ENCODE measurements at places on chromosomes 2 and 18. TPM values are rescaled to one million over a fixed set of nuclear protein-coding genes. Genes with fewer than 3 reads are reported as not detected.

DNA sequence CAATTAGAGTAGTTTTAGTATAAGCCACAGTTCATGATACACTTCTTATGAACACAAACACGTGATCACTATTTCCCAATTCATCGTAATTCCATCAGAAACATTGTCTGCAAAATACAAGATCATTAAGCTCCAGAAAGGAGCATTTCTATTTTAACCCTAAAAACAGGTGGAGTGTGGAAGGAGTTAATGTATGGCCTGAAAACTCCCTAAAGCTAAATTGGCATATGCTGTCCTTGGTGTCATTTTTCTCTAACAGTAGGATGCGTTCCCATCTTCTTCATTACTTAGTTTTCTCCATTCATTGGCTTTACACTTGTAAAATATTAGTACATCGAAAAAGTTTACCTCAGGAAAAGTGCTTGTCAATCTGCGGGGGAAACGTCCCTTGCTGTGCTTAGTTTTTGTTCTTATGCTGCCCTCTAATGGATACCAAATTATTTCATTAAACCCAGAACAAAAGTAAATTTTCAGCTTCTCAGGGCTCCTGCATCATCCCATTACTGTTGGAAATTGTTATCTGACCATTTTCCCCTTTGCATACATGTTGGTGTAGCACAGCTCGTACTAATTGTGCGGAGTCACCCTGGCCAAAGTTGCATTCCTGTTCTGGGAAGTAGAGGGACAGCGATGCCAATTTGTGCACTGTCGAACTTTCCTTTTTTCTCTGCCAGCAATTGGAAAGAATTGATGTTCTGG lies 153.4 kb downstream of the GPD2 start:
- no peaks in the 10 kb centered on the region for H3K27me3 ChIP-seq
- no peak overlapping the region for H3K4me3 ChIP-seq
- no peaks in the 10 kb centered on the region for H3K36me3 ChIP-seq
- no peak for DNase-seq

DNA sequence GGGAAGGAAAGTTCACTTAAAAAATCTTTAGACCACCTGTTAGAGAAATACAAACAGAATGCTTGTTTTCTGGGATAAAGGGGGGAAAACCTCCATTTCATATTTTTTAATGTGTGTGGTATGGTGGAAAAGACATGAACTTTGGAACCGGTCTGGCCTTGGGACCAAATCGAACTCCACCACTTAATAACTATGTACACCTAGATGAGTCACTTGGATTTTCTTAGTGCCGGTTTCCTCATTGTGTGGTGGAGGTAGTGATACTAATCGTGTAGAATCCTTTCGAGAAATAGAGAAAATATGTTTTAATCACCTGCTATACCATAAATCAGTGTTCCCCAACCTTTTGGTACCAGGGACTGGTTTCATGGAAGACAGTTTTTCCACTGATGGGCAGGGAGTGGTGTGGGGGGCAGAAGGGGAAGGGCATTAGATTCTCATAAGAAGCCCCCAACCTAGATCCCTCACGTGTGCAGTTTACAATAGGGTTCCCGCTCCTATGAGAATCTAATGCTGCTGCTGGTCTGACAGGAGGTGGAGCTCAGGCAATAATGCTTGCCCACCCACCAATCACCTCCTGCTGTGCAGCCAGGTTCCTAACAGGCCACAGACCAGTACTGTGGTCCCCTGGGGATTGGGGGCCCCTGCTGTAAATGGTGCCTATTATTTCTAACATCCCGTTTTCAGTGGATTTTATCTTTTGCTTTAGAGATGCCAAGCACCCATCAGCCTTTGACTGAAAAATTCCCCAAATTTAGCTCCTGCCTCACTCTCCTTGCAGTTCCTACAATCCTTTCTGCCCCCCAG lies 308.8 kb downstream of the PRKCE start:
- no peaks in the 10 kb centered on the region for H3K4me1 ChIP-seq
- peak; percentile 17 for DNase-seq
- H3K27me3 ChIP-seq = no peaks in the 10 kb centered on the region

DNA sequence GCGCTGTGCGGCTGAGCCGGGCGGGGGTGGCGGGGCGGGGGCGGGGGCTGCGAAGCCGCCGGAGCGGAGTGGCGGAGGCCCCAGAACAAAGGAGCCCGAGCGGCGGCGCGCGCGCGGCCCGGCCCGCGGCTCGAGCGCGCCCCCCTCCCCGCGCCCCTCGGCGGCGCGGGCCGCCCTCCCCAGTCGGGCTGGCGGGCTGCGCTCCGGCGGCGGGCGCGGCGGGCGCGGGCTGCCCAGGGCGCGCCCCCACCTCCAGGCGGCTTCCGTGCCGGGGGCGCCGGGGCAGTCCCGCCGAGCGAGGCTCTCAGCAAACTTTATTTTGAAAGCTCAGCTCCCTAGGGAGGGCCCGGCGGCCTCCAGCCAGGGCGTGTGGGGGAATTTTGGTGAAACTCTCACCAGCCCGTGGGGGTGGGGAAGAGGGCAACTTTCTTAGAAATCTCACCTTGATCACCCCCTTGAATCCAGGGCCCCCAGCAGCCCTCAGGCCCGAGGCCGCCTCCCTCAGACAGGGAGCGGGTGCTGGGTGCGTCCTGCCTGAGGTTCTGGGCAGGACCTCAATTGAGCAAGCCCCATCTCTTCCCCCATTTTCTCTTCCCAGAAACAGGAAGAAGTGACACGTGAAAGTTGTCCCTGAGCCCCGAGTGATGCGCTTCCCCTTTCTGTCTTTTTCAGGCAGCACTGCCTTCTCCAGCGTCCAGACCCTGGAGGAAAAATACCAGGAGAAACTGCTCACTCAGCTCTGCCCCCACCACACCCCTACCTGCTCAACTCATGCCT lies 786 bp downstream of the TET3 start:
- H3K36me3 ChIP-seq = no peaks in the 10 kb centered on the region
- peak; percentile 72 for DNase-seq

DNA sequence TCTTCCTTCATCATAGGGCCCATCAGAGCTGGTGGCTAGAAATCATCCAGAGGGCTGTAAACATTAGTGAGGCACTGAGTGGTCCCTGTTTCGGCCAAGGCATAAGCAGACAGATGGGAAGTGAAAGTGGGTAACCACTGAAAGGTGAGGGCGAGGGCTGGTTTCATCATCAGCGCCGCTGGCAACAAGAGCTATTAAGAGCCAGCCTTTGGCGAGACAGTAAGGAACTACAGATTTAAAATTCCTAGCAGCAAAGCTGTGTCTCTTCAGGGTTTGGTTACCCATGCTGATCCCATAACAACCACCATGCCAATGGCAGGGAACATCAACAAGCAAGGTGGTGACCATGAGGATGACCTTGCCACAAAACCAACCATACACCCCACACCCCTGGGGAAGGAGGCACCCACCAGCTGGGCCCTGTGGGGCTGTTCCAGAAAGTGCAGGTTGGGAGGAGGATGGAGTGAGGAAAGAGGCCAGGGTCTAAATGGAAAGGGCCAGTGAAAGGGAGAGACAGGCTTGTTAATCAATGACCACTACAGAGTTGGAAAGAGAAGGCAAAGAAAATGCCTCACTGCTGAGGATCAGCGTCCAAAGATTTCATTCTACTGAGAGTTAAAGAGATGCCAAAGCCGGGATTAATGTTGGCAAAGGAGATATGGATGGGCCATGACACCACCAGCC lies 9.0 kb upstream of the SLC20A1 start:
- H3K27ac ChIP-seq = no peak overlapping the region
- no peaks in the 10 kb centered on the region for H3K27me3 ChIP-seq
- peaks cover 10% of the 10 kb centered on the region for H3K4me1 ChIP-seq
- DNase-seq = no peak
- no peak overlapping the region for H3K4me3 ChIP-seq

- no peak overlapping the region for H3K4me3 ChIP-seq
- no peaks in the 10 kb centered on the region for H3K27me3 ChIP-seq
- H3K27ac ChIP-seq = no peak overlapping the region
- H3K36me3 ChIP-seq = no peaks in the 10 kb centered on the region
Observed at GRCh38 chr2:156064540-156064939, 268.0 kb downstream of the NR4A2 start.

GRCh38 chr2:135796606-135797005 lies 40.4 kb downstream of the LCT start:
- H3K4me3 ChIP-seq = no peak overlapping the region
- H3K27ac ChIP-seq = no peak overlapping the region
- no peaks in the 10 kb centered on the region for H3K4me1 ChIP-seq
- DNase-seq = no peak
- no peaks in the 10 kb centered on the region for H3K36me3 ChIP-seq

GRCh38 chr18:79983793-79984192 lies 4.6 kb downstream of the TXNL4A start:
- H3K4me3 ChIP-seq = no peak overlapping the region
- peaks cover 7% of the 10 kb centered on the region for H3K36me3 ChIP-seq
- H3K4me1 ChIP-seq = peaks cover 18% of the 10 kb centered on the region
- DNase-seq = no peak
- no peaks in the 10 kb centered on the region for H3K27me3 ChIP-seq

Gene CCDC85A
- total RNA-seq = 3.5 TPM

DNA sequence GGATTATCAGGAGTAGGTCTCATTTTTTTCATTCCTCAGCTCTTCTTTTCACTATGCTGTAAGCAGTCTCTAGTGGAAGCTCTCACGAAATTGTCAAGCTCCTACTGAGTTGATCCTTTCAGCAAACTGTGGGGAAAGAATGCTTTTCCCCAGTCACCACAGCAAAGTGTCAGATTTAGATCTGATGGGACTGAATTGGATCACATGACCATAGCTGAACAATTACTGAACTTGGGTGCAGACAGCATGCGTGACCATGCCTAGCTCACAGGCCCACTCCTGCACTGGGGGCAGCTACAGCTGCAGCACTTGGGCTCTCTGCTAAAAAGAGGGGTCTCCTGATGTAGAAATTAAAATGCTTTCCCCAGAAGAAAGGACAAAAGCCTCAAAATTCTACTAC lies 3.1 kb downstream of the ARHGAP15 start:
- no peak overlapping the region for H3K27ac ChIP-seq
- DNase-seq = no peak
- no peaks in the 10 kb centered on the region for H3K27me3 ChIP-seq
- H3K36me3 ChIP-seq = no peaks in the 10 kb centered on the region
- no peaks in the 10 kb centered on the region for H3K4me1 ChIP-seq
- no peak overlapping the region for H3K4me3 ChIP-seq

- no peak for DNase-seq
- no peaks in the 10 kb centered on the region for H3K4me1 ChIP-seq
- H3K27ac ChIP-seq = no peak overlapping the region
Observed at GRCh38 chr18:42100911-42101310, 145.9 kb downstream of the PIK3C3 start.

Gene ZC3H6
- total RNA-seq = 14.7 TPM

Gene STK36
- total RNA-seq = 32.6 TPM

DNA sequence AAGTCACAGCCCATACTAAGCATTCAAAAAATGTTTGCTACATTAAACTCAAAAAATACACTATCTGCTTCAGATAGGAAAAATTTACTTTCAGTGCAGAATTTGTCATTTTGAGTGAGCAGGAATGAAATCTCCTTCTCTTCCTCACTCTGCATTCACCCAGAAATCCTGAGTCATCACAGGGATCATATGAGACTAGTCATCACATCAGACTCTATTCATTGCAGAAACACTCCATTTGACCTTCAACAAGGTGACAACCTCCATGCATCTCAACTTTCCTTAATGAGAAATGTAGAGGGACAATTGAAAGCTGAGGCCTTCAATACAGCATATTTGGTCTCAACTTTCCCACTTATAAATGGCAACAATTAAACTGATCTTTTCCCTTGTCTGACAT lies 130.4 kb upstream of the CYP26B1 start:
- H3K36me3 ChIP-seq = no peaks in the 10 kb centered on the region
- DNase-seq = no peak

DNA sequence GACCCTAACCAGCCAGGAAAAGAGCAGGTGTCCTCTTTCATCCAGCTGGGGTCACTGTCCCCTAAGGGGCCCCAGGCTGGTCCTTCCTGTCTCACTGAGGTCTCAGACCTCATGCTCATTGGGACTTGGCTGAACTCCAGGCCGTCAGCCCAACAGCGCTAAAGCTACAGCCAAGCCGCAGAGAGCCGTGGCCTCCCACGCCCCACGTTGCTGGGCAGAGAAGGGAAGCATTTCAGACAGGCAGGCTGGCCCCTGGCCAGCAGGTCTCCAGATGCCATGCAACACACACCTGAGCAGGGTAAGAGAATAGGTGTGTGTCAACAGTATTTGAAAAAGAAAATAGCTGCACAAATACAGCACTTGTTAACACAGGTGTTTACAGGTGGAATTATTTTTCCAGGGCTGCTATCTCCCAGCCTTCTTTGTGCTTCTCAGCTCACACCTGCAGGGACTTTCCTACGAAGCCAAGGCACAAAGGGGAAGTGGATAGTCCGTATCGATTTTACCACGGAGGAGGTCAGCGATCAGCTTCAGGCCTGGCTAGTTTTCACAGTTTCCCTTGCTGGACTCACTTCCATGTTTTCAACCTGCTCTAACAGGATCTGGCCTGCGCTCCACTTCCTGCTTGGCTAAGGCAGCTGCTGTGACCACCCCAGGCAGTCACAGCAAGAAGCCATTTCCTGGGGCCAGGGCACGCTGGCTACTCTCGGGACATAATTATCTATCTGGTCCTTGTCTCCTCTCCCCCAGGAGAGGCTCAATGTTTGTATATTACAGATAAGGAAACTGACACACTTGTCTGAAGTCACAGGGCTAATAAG lies 156.1 kb upstream of the ID2 start:
- H3K27me3 ChIP-seq = no peaks in the 10 kb centered on the region
- peak; percentile 88 for DNase-seq
- no peaks in the 10 kb centered on the region for H3K4me1 ChIP-seq
- H3K36me3 ChIP-seq = no peaks in the 10 kb centered on the region
- H3K27ac ChIP-seq = peak overlapping the region; percentile 22
- H3K4me3 ChIP-seq = no peak overlapping the region
